Vagina (tissue), 2 donors: ENCODE measurements at places on chromosomes 12 and 14. TPM values are rescaled to one million over a fixed set of nuclear protein-coding genes. Genes with fewer than 3 reads are reported as not detected.

GRCh38 chr12:79686171-79686570 is 4.6 kb downstream of the PAWR start:
- DNase-seq = no peak

DNA sequence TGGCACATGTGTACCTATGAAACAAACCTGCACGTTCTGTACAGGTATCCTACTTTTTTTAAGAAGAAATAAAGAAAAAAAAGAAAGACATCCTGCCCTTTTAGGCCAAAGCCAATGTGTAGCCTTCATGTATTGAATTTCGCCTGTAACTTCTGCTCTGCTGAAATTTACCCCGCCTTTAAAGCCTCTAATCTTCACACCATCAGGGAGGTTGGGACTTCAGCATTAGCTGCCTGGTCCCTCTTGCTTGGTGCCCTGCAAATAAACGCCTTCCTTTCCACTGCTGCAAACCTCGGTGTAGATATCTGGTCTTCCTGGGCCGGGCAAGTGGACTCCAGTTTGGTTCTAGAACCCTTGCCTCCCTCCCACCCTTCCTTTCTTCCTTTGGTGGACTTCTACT is 2.6 kb upstream of the KRT71 start:
- no peak for DNase-seq

GRCh38 chr12:27180906-27181505 is 63.1 kb upstream of the STK38L start:
- DNase-seq = no peak

Gene RAB15
- 8.3 TPM for total RNA-seq

- no peak for DNase-seq
These were observed 1.8 kb upstream of the PHLDA1 start for GRCh38 chr12:76033081-76034011.

Gene PLEKHD1
- total RNA-seq = not detected

DNA sequence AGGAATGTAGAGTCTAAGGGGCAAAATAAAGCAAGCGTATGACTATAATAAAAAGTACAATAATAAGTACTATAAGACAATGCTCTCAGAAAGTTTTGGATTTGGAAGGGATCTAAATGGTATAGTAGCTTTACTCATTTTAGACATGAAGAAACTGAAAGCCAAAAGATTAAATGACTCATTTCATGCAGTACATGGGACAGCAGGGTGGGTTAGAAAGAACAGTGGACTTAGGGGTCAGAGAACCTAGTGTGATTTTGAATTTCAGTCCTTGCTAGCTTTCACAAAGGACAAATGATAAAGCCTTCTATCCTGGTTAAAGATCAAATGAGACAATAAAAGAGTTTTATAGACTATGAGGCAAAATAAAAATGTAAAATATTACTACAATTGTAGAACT is 6.8 kb upstream of the LEMD3 start:
- DNase-seq = no peak

GRCh38 chr12:96350982-96351381 is 49.3 kb downstream of the CDK17 start:
- no peak for DNase-seq

- no peak for DNase-seq
These were observed 27.3 kb downstream of the PNMA1 start for GRCh38 chr14:73686901-73687300.

DNA sequence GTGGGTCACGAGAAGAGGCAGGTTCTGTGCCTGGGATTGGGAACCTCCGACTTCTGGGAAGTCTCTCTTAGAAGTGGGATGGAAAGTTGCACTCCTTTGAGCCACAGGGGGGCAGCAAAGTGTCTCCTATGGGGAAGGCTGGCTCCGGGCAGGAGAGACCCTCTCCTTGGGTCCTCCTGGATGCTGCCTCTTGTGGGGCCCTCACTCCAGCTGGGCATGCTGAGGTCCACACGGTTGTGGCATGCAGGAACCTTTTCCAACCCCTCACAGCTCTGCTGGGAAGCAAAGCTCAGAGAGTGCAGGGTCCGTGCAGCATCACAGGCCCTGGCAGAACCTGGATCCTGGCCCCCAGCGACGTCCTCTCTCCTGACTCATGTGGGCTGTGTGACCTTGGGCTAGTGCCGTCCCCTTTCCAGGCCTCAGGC is 17.4 kb downstream of the SDSL start:
- no peak for DNase-seq

DNA sequence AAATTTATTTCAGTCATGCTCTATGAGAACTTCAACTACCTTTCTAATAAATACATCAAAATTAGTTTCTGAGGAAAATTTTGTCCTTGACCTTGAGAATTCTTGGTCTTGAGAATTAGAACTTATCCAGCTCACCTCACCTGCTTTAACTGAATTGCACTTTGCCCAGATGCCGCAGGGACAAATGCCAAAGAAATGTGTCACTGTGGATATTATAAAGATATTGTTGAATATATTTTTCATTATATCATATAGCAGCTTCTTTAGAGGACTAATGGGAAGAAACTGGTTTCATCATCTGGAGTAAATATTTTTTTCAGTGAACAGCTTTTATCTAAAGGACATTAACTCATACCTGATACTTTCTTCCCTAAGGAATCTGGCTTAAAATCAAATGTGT is 54.1 kb downstream of the LRP6 start:
- DNase-seq = no peak

GRCh38 chr14:94773655-94774343 is 3.9 kb upstream of the GSC start:
- no peak for DNase-seq

DNA sequence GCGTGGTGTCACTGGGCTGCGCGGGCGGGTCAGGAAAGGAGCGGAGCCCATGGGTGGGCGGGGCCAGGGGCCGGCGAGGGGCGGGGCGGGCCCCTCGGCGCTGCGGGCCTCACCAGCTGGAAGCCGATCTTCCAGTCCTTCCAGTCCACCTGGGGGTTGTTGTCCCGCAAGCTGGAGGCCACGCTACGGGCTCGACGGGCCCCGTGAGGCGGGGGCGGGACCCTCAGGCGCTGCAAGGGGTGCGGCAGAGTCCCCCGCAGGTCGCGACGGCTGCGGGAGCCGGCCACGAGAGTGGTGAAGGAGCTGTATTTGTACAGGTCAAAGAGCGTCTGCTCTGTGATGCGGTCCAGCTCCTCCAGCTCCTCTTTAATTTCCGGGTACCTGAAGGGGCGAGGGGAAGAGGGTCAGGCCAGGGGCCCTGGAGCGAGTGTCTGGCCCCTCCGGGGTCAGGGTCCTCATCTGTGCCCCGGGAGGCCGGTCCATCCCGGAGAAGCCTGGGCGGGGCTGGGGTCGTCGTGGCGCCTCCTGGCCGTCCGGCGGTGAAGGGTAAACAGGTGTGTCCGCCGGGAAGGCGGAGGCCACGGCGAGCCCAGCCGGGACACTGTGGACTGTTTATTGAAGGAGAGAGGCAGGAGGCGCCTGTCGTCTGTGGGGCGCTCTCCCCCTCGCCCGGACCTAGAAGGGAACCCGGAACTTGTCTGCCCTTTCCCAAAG is 11.9 kb downstream of the SCNN1A start:
- peak; percentile 89 for DNase-seq

DNA sequence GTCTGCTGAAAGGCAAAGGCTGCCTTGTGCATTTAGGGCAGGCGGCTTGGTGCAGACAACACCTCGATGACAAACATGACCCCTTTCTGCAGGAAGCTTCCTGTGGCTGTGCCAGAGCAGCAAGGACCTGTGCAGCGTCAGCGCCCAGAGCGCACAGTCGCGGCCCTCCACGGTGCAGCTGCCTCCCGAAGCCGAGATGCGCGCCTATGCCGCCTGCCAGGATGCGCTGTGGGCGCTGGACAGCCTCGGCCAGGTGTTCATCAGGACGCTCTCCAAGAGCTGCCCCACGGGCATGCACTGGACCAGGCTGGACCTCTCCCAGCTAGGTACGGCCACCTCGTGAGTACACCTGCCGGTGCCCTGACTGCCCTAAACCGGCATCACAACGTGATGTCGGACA is 57.3 kb downstream of the ANKRD9 start:
- DNase-seq = no peak

DNA sequence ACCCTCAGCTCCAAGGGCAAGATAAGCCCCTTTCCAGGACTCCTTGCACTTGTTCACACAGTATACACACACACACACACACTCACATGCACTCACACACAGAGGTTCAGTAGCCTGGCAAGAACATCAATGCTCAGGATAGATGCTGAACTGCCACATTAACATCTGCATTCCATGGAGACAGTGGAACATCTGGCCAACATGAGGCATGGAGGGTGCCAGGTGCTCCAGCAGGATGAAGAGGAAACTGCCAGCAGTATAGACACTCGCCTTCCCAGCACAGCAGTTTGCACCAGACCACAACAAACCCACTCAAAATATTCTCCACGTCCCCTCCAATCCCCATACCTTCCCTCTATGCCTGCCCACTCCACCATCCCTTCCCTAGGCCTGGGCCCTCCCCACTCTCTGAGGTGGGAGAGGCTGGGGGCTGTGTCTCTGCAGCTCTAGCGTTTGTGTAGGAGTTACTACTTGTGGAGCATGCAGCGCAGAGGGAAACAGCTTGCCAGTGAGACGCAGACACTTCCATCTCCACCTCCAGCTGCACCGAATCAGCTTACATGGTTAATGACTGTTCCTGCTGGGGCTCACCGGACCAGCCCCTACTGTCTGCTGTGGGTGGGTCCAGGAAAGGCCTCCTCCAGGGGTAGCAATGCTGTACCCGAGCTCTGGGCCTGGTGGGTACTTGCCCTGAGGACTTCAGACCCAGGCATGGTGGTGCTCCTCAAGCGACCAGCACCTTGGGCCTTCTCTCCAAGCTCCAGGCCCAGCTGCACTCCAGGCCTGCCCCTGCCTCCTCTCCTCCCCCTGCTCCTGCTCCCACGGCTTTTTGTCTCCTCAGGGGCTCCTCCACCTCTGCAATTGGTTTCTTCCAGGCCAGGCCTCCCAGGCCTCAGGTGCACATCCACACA is 18.6 kb upstream of the PLEKHG3 start:
- peak; percentile 84 for DNase-seq

- no peak for DNase-seq
These were observed 38.3 kb upstream of the CACNA2D4 start for GRCh38 chr12:1956716-1957115.

DNA sequence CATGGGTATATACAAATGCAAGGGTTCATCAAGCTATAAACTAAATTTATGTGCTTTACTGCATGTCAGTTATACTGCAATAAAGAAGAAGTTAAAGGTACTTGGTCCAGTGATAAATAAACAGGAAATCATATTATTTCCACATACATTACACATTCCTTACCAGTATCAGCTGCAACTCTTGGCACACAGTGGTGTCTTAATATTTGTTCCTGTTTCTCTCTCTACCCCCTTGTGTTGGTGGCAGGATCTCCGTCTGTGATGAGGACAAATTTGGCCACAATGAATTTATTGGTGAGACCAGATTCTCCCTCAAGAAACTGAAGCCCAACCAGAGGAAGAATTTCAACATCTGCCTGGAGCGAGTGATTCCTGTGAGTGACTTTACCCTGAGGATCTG is 19.2 kb upstream of the OAS1 start:
- no peak for DNase-seq

GRCh38 chr12:119644930-119645329 is 23.0 kb upstream of the PRKAB1 start:
- DNase-seq = no peak

DNA sequence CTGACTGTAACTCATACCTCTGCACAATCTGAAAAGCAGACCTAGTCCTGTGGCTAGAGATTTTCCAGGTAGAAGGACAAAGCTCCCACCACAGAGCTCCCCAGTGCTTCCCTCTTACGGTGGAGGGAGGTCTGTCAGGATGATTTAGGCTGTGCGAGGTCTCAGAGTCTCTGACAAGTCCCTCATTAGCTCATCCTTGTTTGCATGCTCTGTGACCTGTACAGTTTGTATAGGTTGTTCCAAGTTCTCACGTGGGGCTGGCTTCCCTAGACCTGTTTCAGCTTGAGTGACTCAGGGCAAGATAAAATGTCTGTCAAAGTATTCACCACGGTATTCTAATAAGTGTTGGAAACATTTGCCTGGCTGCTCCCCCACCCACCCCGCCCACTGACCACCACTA is 34.8 kb downstream of the ASCL1 start:
- no peak for DNase-seq

DNA sequence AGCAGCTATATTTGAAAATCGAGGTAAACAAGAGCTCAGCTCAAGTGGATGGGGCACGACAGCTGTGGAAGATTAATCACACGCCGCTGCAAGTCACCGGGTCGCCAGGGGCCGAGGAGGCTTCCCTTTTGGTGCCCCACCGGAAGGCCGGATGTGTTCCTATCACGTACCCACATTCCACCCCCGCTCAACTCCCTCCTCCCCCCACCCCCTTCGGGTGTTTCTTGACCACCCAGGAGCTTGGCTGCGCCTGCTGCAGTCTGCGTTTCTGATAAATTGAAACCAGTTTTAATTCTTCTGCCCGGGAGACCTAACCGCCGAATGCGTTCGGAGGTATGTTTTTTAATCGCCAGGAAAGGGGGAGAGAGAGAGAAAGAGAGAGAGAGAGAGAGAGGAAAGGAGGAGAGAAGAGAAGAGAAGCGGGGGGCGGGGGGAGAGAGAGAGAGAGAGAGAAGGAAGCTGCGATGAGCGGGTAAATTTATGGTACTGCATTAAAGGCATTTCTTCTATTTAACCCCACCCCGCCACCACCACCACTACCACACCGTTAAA is 1.8 kb downstream of the SLC8A3 start:
- no peak for DNase-seq

GRCh38 chr12:53231921-53232645 is at the start of gene RARG:
Gene RARG, minus strand, starts transcription at chr12:53232209. Its CDS starts 4,664 bp downstream, at chr12:53227545.
- no peak for DNase-seq

Gene TPPP2
- not detected for total RNA-seq

GRCh38 chr12:93214523-93215289 is 163.0 kb upstream of the NUDT4 start:
- no peak for DNase-seq

- no peak for DNase-seq
These were observed 31.5 kb upstream of the LMNTD1 start for GRCh38 chr12:25584596-25584995.

- no peak for DNase-seq
These were observed 105.3 kb upstream of the RTL1 start for GRCh38 chr14:101008631-101009336.

DNA sequence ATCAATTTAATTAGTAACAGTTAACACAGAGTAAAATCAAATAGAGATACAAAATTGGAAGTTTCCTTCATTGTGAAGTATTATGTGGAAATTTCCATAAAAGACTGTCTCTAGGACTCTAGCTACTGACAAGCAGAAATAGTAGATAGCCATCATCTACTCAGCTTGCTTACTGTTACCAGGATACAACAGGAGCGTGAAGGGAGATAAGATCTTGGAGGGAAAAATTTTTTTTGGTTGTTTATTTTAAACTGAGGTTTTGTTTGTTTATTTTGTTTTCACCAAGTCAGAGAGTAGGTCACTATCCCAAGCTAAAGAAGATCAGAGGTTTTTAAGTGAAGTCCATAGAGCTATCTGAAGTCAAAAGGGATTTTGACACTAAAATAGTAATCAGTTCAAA is 861.3 kb upstream of the MGAT4C start:
- no peak for DNase-seq

DNA sequence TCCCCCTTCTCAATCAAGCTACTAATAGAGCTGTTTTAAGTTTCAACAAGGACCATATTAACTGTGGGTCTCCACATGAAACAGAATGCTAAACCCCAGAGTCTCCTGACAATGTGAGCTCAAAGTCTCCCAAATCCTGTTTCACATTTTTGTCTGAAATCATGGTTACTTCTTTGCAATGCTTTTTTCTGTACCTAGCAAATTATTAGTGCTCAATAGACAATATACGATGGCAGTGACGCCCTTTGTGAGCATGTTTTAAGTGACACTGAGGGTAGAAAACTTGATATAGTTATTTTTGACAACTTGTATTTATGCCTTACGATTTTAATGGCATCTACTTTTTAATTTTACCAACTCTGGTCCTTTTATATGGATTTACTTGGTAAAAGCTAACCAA is 85.4 kb upstream of the SOX5 start:
- no peak for DNase-seq

GRCh38 chr12:91044586-91044985 is 13.2 kb downstream of the KERA start:
- DNase-seq = no peak
